Nucleus accumbens (tissue), 56 donors: ENCODE measurements at places on chromosomes 16 and 17.

- DNase-seq: peak; percentile 8
Observed at GRCh38 chr17:47978324-47978723, 7.4 kb downstream of the CDK5RAP3 start.

DNA sequence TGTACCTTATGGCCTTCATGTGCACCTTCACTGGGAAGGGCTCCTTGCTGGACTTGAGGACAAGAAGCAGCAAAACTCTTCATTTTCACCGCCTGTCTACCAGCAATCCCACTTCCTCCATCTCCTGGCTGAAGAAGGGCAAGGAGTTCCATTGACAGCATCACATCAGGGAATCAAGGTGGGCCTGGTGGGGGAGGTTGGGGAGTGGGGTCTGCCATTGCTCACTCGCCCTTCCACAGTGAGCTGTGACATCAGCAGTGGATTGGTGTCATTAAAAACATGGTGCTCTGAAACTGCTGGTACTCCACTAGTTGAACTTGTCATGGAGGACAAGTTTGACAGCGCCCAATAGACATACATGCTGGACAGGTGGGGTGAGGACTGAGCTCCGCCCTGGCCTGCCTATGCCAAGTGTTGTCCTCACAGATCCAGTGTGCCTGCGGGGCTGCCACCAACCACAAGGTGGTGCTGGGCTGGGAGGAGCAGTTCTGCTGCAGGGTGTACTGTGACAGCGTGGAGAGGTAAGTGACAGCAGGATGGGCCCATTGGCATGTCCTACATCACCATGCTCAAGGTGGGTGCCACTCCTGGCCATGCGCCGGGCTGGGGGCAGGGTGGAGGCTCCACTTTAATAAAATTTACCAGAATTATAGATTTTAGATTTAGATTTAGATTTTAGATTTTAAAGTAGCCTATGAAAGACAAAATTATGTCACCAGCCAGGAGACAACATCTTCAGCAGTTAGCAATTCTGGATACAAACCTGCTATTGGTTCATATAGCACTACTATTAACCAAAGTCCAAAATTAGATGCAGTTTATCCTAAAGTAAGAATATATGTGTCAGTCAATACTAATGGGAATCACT, 1729.1 kb downstream of the TP53TG3F start:
- no peak for DNase-seq

DNA sequence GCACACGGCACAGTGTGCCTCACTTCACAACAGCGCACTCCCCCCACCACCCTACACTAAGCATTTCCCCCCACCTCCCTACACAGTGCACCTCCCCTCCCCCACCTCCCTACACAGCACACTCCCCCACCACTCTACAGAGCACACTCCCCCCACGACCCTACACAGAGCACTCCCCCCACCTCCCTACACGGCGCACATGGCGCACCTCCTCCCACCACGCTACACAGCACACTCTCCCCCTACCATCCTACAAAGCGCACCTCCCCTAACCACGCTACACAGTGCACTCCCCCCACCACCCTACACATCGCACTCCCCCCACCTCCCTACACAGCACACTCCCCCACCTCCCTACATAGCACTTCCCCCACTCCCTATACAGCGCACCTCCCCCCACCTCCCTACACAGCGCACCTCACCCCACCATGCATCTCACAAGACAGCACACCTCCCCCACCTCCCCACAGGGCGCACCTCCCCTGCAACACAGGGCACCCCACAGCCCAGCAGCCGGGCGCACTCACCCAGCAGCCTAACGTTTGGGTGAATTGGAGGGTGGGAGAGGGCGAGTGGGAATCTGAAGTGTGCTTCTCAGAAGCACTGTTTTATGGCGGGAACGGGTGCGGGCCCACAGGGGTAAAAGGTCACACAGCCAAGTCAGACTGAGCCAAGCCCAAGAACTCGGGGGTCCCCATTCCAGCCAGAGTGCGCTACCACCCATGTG, 10.3 kb downstream of the KNOP1 start:
- no peak for DNase-seq

GRCh38 chr17:77279448-77280303, 138.9 kb downstream of the SEC14L1 start:
- no peak for DNase-seq

DNA sequence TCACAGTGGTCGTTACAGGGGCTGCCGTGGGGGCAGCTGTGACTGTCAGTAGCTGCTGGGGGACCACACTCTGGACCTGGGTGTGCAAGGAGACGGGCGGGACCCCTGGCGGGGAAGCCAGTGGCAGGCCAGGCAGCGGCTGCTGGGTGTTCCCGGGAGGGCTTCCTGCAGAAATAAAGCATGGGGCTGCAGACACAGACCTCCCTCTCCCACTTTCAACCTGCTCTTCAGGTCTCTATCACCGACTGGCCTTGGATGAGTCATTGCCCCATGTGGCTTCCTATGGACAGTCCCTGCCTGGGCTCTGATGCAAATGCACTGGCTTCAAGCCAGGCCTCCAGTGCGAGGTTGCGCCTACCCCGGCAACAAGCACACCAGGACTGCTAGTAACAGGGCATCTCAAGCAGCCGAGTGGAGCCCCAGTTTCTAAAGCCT, 17.2 kb downstream of the SREBF1 start:
- no peak for DNase-seq

- DNase-seq: no peak
Observed at GRCh38 chr16:69040144-69040909, 65.1 kb upstream of the HAS3 start.

GRCh38 chr17:56175299-56175955, 22.2 kb downstream of the ANKFN1 start:
- DNase-seq: no peak

- DNase-seq: no peak
Observed at GRCh38 chr16:74608944-74609343, 2.0 kb upstream of the GLG1 start.

- DNase-seq: no peak
Observed at GRCh38 chr16:29743827-29744531, 1.8 kb downstream of the C16orf54 start.

DNA sequence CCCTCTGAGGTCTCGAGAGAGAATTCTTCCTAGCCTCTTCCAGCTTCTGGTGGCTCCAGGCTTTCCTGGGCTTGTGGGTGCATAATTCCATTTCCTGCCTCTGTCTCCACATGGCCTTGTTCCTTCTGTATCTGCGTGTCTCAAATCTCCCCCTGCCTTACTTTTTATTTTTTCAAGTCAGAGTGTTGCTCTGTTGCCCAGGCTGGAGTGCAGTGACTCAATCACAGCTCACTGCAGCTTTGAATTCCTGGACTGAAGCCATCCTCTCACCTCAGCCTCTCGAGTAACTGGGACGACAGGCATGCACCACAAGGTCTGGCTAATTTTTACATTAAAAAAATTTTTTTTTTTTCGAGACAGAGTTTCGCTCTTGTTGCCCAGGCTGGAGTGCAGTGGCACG, 120.6 kb downstream of the SHISA9 start:
- no peak for DNase-seq

DNA sequence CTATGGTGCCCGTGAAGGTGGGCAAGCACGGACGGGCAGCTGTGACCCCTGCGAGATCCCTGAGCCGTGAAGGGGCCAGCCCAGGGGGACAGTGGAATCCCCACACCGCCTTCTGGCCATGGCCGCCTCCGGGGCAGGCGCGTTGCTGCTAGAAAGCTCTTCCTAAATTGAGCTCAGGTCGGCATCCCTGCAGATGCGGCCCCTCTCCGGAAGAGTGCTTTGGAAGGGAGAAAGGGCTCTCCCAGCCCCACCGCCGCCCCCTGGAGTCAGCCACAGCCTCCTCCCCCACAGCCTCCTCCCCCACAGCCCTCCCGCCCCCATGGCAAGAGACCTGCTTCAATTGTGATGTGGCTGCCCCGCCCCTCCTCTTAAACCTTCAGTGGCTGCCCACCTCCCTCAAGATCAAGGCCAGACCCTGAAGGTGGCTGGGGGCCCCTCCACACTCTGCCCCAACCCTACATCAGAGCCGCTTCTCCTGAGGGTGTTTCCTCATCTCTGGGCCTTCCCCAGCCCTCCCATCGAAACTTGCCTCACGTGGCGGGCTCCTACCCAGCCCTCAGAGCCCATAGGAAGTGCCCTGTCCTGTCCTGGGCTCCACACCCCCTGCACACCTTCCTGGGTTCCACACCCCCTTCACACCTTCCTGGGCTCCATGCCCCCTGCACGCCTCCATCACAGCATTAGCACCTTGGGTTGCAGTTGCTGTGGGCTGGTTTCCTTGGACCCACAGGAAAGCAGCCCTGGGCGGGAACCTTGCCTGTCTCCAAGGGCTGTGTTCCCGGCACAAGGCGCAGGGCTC, 5.5 kb upstream of the CBFA2T3 start:
- DNase-seq: no peak

DNA sequence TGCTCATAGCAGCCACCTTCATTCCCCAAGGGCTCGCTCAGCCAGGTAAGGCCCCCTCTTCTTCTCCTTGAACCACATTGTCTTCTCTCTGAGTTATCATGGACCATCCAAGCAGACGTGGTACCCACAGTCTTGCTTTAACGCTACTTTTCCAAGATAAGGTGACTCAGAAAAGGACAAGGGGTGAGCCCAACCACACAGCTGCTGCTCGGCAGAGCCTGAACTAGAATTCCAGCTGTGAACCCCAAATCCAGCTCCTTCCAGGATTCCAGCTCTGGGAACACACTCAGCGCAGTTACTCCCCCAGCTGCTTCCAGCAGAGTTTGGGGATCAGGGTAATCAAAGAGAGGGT, 272 bp downstream of the CCL2 start:
- no peak for DNase-seq

DNA sequence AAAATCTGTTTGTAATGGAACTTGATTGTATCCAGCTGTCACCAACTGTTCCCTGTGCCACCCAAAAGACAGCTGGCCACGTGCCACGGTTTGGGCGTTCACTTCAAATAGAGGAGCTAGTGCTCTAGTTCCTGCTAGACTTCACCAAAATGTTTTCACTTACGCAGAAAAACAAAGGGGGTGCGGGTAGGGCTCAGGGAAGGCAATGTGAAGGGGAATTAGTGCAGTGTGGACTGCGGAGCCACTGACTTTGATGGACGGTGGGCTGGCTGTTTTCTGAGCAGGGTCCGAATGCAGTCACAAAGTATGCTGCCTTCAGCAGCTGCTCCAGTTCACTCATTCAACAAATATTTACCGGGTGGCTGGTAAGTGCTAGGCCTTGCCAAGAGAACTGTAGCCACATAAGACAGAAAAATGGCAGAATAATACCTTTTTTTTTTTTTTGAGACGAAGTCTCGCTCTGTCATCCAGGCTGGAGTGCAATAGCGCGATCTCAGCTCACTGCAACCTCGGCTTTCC, 7.6 kb upstream of the CYTH1 start:
- peak; percentile 39 for DNase-seq

DNA sequence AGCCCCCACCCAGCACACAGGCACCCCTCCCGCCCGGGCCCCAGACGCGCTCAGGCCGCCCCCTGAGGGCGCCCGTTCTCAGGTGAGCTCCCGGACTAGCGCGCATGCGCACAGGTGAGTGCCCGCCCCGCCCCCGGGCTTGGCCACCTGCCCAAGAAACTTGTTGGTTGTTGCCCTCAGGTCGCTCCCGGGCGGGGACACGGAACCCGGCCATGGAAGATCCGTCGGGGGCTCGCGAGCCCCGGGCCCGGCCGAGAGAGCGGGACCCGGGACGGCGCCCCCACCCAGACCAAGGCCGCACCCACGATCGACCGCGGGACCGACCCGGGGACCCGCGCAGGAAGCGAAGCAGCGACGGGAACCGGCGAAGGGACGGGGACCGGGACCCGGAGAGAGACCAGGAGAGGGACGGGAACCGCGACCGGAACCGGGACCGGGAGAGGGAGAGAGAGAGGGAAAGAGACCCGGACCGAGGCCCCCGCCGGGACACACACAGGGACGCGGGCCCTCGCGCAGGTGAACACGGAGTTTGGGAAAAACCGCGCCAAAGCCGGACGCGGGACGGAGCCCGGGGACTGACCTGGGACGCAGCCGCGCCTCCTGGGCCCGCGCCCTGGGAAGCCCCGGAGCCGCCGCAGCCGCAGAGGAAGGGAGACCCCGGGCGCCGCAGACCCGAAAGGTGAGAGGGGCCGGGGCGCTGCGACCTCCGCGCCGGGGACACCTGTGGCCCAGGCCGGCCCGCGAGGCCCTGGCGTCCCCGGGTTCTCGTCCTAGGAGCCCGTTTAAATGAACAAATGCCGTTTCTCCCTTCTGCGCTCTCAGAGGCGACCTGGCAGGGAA, at the start of gene MARVELD3:
Gene MARVELD3, plus strand, starts transcription at position 167 of the 840 bp plus-strand sequence. Its CDS starts 46 bp downstream, at position 213.
- no peak for DNase-seq

DNA sequence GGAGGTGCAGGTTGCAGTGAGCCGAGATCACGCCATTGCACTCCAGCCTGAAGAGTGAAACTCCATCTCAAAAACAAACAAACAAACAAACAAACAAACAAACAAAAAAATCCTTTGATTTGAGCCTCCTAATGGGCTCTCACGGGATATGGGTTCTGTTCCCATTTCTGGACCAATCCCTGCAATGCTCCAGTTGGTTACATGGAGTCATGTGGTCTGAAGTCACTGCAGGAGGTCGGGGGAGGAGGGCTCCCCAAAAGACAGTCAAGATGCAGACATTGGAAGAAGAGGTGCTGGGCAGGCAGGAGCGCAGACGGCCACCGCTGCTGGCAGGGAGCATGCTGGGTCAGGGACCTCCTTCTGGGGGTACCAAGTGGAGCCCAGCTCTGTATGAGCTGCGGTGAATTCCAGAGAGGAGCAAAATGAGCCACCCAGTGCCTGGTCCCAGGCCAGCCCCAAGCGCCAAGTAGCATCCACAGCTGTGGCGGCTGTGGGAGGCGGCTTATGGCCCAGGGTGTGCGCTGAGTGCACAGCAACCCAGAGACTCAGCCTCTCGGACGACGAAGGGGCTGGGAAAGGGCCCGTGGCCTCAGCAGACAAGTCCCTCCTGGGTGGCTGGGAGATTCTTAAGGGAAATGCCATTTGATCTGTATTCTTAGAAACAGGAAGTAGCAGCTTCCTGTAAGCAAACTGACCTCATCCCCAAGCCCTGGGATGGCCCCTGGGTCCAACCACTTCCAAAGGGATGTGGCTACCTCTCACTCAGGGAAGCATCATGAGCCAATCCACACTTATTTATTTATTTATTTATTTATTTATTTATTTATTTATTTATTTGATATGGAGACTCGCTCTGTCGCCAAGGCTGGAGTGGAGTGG, 19.6 kb upstream of the ATP2A3 start:
- DNase-seq: no peak

DNA sequence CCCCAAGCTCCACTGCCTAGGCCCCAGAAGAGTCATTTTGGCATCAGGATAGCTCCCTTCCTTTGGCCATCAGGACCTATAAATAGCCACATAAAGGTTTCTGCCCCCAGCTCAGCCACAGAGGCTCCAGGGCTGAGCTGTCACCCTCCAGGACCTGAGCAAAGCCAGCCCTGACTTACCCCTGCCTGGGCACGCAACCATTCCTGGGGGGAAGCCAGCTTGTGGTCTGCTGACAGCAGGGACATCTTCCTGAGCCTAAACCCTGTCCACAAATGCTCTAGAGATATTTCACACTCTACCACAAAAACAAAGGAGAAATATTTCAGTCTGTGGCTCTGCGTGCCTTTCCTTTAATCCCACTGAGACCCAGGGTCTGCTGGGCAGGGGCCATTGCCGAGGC, 123.7 kb upstream of the CCL2 start:
- no peak for DNase-seq

DNA sequence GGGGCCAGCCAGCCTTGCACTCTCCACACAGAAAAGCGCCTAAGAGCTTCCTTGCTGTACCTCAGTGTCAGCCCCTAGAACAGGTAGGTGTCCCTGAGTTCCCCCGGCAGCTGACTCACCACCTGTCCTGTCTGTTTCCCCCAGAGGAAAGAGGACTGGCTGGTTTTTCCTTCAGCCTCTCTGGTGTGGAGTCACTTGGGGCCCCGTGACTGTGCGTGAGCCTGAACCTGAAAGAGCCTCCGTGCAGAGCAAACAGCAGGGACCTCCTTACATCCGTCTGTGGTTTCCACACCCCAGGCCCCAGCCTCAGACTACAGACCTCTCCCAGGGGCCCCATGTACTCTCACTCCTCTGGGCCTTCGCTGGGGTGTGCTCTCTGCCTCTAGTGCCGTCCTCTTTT, 87.8 kb downstream of the GNAO1 start:
- DNase-seq: no peak
